ENCODE measurements at places on chromosomes 7 and 10.
A peak's percentile ranks its signal among the peaks of the same experiment; 100 is the strongest.

DNA sequence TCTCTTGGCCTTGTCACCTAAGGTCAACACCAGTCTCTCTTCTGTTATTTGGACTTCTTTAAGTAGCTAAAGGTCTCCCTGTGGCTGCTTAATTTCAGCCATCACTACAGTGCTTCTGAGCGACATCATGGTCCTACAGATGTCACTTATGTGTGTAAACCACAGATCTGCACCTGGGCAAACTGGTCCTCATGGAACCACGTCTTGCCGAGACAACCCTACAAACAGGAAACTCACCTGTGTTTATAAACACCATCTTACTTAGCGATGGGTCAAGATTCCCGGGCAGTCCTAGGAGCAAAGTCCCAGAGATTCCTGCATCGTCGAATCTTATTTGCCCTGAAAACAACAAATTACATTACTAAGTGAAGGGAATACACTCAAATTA is 27.8 kb downstream of the KLF6 start:
- DNase-seq, result no peak

GRCh38 chr10:31702005-31702404 is 226.6 kb downstream of the ARHGAP12 start:
- DNase-seq, result no peak

DNA sequence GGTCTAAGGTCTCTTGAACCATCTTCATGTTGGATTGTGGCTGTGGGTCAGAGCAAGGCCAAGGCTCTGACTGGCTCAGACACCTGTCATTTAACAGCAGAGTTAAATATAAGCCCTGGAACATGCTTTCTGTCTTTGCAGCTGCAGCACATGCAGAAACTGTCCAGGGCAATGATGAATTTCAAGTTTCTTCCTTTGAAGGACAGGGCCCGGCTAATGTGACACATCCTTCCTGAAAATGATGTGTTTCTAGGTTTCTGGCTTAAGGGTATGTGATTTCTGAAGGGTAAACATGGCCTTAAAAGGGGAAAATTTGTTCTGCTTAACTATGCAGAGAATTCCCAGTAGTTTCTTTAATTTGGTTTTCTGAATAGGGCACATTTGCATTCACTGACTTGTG is 34.0 kb upstream of the SLC35B4 start:
- no peak for DNase-seq

DNA sequence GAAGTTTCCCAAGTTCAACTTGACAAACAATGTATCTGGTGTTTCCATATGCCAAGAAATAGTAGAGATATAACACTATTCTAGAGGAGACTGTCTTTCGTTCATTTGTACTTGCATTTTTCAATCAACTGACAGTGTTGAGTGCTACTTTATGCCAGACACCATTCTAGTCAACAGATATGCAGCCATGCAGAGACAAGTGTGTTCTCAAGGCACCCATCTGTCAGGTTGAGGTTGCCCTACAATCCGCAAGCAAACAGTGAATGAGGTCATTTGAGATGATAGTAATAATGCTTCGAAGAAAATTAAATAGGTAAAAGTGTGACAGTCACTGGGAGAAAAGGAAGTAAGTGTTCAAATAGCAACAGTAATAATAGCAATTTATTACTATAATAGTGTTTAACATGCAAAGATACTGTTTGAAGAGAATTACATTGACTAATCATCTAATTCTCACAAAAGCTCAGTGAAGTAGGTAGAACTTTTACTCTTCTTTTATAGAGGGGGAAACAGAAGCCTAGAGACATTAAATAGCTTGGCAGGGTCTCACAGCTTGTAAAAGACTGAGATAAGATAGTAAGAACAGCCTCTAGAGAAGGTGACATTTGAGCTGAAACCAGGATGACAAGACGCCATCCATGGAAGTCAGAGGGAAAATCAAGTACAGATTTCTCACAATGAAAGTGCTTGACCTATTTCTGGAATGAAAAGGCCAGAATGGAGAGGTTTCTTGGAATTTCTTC is 936.9 kb downstream of the SORCS3 start:
- no peak for DNase-seq

DNA sequence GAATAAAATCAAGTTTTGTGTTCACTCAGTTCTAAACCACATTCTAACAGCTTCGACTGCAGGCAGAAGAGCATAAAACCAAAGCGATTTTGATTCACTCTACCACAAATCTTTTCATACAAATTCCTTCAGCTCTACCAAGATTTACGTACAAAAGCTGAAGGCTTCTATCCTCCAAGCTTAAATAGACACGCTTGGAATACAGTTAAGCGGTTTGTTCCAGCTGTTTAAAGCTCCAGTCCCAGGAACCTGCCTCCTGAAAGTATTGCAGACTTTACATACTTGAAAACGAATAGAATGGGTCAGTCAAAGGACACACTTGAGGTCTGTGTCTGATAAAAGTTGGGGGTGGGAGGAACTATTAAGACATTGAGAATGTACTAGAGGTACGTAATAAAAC is 102.9 kb downstream of the MPP7 start:
- no peak for DNase-seq

GRCh38 chr10:29604291-29604825 is 30.4 kb downstream of the SVIL start:
- DNase-seq, result no peak

DNA sequence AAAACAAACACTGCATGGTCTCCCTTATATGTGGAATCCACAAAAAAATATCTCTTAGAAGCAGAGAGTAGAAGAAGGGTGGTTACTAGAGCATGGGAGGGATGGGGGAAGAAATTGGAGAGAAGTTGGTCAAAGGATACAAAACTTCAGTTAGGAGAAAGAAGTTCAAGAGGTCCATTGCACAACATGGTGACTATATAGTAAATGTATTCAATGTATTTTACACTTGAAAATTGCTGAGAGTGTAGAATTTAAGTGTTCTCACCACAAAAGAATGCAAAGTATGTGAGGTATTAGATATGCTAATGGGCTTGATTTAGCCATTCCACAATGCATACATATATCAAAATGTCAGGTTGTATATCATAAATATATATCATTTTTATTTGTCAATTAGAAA is 232.0 kb upstream of the CELF2 start:
- peak; percentile 83 for DNase-seq

- DNase-seq, result peak; percentile 73
These were observed 49.0 kb downstream of the ADD3 start for GRCh38 chr10:110056822-110057221.

- peak; percentile 24 for DNase-seq
These were observed 82.9 kb downstream of the VIPR2 start for GRCh38 chr7:159061674-159062212.

DNA sequence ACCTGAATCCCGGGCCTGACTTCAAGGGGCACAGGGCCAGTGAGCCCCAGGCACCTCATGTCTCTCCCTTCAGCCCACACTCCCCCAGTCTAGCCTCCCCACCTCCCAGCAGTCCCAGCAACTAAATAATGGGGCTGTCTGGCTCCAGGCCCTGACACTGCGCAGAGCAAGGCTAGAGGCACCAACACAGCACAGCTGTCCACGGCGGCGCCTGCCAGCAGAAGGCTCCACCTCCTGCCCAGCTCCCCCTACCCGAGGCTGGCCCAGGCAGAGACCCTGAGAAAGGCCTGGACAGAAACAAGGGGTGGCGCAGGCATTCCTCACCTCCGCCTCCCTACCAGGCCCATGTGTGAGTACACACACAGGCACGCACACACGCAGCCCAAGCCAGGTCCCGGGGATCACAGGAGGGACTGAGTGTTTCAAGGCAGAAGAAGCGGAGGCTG is 6.1 kb downstream of the KCNH2 start:
- DNase-seq, result no peak

GRCh38 chr10:11444531-11445228 is 166.8 kb downstream of the USP6NL start:
- no peak for DNase-seq

- no peak for DNase-seq
These were observed 915.4 kb upstream of the AUTS2 start for GRCh38 chr7:68682910-68683309.

GRCh38 chr7:80905334-80905733 is 13.5 kb downstream of the SEMA3C start:
- DNase-seq, result no peak

DNA sequence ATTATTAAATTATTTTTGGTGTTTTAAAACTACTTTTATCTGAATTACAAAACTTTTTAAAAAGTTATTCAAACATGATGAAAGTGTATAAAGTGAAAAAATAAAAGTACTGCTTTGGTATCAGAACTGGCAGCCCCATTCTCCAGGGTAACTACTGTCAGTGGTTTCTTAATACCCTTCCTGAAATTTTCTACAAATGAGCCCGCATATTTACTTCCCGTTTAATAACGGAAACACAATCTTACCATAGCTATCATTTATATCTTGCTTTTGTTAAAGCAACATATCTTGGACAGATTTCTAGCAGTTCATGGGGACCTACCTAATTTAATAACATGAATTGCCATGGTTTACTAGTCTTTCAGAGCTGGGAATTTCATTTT is 249.9 kb downstream of the RNLS start:
- no peak for DNase-seq

DNA sequence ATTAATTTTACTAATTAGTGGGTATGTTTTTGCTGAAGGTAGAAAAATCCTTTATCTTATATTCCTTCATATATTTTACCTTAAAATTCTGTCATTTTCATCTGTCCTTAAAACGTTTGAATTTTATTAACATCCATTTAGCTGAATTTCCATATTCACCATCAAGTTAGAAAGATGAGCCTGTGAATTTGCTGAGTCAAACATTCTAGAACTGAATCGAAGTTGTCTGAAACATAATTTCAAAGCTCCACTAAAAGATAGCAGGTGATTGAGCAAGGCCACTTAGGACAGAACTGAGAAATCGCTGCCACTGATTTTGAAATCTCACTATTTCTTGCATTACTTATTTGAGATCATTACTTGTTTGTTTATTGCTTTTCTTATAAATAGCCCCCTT is 17.5 kb downstream of the HGF start:
- DNase-seq, result no peak

GRCh38 chr7:116547347-116547746 is 22.5 kb downstream of the CAV1 start:
- peak; percentile 40 for DNase-seq

- DNase-seq, result peak; percentile 68
These were observed 822 bp downstream of the SAMD9L start for GRCh38 chr7:93147363-93147762.

DNA sequence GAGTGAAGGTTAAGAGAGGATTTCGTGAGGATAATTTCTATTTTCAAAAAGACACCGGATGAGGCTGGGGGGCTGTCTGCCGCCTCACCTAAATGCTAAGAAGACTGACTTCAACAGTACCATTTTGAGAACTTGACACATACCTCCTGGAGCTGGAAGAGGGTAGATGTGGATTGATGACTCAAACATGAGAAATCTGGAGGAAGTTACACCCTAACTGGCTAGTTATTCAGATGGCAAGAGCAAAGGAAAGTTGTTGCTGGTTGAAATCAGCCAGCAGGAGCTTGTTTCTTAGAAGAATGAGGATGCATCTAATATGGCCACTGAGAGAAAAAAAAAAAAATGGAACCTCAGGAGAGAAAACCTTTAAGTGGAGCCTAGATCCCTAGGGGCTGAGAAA is 76.2 kb upstream of the KIAA1217 start:
- peak; percentile 21 for DNase-seq

GRCh38 chr10:1577373-1577770 is 160.0 kb downstream of the ADARB2 start:
- no peak for DNase-seq

GRCh38 chr10:127216274-127216673 is 19.9 kb upstream of the INSYN2A start:
- DNase-seq, result no peak

DNA sequence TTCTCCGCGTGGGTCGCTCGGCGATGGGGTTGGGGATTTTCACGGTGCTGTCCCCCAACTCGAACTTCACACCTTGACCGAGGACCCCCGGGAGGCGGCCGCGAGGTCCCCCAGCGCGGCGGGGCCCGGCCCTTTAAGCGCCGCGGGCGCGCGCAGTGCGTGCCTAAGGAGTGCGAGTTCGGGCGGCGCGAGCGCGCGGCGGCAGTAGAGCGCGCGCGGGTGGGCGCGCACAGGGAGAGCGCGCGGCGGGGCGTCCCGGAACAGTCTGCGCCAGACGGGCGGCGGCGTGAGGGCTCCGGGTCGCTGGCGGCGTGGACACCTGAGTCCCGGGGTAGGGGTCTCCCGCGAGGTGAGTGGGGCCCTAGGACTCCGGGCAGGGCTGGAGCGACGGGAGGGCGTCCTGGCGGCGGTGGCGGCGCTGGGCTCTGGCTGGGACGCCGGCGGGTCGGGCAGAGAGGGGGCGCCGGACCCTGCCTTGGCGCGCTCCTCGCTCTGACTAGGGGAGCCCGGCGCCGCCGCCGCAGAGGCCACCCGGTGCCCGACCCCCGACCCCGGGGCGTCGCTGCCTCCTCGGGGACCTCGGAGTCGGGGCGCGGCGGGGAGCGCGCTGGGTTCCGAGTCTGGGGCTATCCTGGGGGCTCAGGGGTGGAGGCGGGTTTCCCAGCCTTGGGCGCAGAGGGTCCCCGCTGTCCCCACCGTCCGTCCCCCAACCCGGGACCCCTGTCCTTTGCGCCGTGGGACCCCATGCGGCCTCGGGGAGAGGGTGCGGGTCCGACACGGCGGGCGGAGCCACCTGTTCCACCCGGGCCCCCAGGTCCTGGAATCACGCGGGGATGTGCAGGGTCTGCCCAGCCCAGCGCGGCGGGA is at the start of gene PROSER2:
TSS of gene PROSER2 (plus strand) at position 235 of the 867 bp plus-strand sequence. CDS start 28,722 bp downstream, outside the sequence.
- DNase-seq, result peak; percentile 62

DNA sequence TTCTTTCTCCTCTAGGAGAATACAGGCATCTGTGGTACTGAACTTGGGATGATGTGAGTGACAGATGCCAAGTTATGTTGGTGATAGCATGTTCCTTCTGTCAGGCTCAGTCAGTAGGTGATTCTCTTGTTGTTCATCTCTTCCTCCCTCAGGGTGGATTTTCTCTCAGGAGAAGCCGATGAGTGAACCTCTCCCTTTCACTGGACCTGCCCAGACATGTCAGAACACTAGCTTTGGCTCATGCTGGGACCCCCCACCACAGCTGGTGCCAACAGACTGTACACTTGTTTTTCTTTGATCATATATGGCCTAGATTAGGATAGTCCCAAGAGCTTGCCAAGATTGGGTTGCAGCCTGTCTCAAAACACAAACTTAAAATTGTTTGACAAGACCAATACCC is 129.4 kb downstream of the BMPER start:
- DNase-seq, result no peak

GRCh38 chr10:92222603-92223262 is 68.1 kb downstream of the CPEB3 start:
- peak; percentile 74 for DNase-seq

DNA sequence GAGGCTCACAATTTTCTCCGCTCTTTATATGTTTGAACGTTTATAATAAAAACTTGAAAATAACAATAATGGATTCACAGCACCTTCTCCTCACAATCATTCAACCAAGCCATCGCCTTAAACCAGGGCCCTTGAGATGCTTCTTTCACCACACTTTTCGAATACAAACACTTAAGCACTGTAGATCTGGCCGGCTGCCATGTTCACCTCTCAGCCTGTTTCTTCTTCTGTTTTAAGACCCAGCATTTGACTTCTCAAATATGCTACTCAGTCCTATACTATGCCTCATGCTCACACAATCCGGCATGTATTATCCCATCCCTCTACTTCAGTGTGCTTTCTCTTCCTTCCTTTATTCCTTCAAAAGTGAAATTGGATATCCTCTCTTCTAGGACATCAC is 280.6 kb downstream of the TFEC start:
- DNase-seq, result peak; percentile 15
